ENCODE measurements at places on chromosomes 2 and 18.

- DNase-seq: no peak
Measured at GRCh38 chr2:9211496-9211895, 4.9 kb downstream of the ASAP2 start.

GRCh38 chr2:159942146-159942545 lies 120.3 kb downstream of the PLA2R1 start:
- DNase-seq: no peak

DNA sequence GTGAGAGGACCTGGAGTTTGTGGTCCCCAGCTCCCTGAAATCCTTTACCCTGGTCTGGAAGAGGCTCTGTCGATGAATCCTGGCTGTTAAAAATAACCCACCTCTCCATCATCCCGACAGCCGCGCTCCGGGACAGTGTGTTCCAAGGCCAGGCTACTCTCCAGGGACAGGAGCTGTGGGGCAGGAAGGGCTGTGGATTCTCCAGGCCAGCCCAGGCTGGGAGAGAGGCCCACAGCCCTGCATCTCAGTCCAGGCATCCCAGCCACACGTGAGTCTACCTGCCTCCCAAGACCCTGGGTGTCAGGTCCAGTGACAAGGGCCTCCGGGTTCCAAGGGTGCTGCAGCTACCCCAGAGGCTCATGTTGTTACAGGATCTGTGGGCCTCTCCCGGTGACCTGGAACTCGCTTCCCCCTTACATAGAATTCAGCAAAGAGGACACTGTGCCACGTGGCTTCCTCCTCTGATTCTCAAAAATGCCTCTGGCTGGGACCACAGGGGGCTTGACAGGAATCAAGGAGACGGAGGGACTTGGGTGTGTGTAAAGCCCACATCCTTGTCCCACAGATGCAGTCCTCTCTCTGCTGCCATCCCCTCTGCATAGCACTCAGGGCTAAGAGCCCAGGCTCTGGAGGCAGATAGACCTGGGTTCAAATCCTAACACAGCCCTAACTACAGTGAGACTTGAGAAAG lies 17.3 kb downstream of the ADRA2B start:
- no peak for DNase-seq

DNA sequence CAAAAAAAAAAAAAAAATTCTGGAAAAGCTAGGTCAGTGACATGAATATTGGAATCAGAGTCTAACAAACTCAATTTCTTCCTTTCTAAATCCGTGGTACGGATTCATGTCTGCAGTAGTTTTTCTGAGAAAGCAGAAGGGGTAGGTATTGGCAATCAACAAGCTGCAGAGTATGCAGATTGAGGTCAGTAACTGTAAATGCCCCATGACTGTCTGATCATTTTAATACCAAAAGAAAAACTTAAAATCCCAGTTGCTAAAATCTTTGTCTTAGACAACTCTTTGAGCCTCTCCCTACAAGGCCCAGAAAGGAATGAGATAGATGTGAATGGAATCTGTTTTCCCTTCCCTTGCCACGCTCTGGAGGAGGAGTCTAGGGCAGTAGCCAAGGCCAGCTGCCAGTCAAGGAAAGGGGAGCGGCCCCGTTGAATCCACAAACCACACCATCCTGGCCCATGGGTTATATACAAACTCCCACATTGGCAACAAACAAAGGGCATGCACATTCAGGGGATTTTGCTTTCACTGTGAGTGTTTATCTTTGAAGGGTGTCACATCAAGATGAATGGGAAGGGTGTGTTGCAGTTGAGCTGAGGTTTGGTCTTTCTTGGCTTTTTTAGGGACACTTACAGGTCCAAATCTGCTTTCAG lies 6.1 kb upstream of the CASP8 start:
- DNase-seq: no peak

DNA sequence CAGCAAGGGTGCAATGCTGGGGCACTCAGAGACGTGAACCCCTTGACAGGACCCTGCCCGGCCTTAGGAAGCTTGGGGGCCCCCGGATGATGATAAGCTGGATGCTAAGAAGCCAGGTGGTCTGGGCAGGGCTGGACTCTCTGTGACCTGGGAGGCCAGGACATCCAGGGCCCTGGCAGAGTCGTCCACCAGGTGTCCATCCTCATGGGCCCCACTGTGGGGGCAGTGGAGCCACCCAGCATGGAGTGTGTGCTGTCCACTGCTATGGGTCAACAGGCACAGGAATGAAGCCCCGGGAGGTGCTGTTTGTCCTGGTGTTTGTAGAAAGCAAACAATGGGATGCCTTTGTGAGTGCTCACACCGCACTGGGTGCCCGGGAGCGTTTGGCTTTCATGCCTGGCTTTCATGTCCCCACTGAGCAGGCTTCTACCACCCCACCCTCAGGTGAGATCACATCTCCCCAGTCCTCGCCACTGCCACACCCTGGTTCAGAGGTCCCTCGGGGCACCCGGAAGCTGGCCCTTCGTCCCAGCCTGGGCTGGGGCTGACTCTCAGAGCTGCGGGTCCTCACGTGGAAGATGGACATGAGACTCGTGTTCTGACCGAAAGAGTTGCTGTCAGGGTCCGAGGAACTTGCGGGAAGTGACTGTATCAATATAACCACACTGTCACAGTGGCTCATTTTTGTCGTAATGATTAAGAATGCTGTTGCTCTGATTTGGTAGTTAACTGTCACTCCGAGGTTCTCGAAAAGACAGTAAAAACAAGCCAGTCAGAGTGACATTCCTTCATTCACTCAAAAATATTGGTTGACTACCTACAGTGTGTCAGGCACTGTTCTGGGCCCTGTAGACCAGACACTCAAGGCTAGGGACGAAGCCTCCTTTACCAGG lies 53.3 kb downstream of the INHBB start:
- DNase-seq: no peak

- DNase-seq: no peak
Measured at GRCh38 chr2:45664635-45665261, 13.3 kb downstream of the PRKCE start.

- DNase-seq: no peak
Measured at GRCh38 chr2:240730501-240731177, 39.0 kb downstream of the AQP12A start.

DNA sequence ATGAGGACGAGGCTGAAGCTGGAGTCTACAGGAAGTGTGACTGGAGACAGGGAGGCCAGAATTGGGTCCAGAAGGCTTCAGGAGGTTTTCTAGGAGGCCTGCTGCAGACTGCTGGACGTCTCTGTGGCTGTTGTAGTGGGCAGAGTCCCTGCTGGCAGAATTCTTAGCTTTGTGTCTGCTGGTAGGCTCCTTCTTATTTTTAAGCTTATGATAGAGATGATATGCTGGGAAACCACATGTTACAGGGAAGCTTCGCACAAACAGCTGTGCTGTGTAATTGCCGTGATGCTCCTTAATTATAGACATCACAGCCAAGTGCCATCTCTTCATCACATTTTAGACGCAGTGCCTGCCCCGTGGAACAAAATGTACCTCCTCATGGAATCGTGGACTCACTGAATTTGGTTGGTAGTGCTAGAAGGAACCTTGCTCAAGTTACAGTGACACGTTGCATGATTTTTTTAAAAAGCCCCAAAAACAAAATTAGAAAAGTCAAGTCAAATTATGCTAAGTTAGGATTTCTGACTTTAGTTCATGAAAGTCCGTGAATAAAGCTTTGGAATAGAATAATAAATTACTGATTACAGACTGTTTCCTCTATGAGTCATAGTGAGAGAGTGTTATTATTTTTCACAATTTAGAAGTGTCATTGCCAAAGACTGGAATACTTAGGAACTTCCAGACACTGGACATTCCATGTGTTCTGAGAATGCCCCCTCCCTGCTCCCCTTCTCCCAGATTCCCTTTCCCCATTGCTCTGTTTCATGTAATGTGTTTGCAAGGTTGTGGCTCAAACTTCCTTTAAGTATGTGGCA lies 144.1 kb downstream of the FHOD3 start:
- no peak for DNase-seq

GRCh38 chr2:37323781-37324535 lies 675 bp downstream of the PRKD3 start:
- DNase-seq: peak; percentile 41

- no peak for DNase-seq
Measured at GRCh38 chr2:161135951-161136593, 24.2 kb upstream of the TANK start.

DNA sequence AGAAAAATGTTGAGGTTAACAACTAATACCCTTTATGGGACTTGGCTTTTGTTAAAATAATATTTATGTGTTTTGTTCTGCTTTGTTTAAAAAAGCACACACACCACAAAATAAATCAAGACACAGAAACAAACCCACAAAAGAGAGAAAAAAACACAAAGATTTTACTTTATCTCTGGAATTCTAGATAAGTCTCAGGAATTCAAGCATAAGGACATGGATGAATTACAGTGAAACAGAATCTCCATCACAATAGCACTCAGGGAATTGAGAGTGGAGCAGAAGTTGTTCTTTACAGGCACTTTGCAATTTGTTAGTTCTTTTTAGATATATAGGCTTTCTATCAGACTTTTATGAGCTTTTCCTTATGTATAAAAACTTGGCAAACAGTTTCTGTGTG lies 360.9 kb upstream of the ZC3H15 start:
- DNase-seq: no peak

GRCh38 chr18:13608791-13609532 lies 117.4 kb downstream of the FAM210A start:
- DNase-seq: peak; percentile 66

- DNase-seq: no peak
Measured at GRCh38 chr2:235030936-235031335, 79.1 kb downstream of the SH3BP4 start.

DNA sequence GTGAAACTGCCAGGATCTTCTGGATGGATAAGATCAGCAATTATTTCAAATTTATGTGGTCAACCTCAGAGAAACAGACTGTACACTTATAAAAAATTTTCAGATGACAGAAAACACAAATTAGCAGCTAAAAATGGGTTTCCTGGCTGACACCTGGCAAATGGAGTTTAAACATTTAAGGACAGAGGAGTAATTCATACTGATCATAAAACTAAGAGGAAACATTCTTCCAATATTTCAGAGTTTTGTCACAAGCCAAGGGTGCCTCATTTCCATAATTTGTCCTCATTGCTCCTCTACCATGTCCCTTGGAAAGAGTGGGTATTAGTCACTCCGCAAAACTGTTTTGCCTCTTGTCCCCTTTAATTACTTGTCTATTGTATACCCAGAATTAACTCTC lies 70.2 kb downstream of the TMEFF2 start:
- no peak for DNase-seq

DNA sequence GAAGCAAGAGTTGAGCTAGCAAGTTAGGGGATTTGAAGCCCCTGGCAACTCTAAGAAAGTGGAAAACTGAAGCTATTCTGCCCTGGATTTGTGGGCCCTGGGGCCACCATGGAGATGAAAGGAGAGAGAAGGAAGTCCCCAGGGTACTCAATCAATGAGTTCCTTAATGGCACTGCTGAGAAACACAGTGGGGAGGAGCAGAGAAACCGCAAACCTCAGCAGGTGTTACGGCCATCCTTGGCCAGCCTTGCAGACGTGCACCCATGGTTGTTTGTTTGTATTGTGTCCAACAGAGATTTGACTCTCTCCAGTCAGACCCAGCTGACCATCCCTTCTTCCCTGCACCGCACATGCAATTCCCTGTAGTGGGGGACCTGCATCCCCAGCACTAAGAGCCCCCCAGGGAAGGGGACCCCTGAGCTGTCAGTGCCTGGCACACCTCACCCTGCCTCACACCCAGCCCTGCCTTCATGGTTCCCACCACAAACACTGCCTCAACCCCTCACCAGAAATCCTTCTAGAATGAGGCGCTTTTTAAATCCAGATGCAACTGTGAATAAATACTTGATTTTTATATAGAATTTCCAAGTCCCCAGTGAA lies 255.3 kb downstream of the SH3BP4 start:
- DNase-seq: no peak

DNA sequence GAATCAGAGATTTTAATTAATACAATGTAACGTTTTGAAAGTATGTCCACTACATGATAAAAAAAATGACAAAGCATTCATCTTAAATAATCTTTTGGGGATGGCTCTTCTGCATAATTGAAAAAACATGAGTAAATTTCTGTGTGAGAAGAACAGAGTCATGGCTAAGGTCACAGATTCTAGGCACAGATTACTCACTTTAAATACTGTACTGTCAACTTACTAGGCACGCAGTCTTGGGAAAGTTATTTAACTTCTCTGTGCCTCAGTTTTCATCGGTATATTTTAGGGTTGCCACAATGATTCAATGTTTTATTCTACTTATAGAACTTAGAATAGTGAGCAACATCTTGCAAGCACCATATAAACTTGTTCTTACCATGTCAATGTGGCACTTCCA lies 49.2 kb downstream of the TMEFF2 start:
- no peak for DNase-seq

- no peak for DNase-seq
Measured at GRCh38 chr18:8468921-8469335, 140.3 kb upstream of the RAB12 start.

- no peak for DNase-seq
Measured at GRCh38 chr2:163593982-163594381, 141.8 kb downstream of the FIGN start.

GRCh38 chr2:237276716-237277490 lies 137.1 kb downstream of the COL6A3 start:
- DNase-seq: no peak

- DNase-seq: no peak
Measured at GRCh38 chr2:27708666-27709065, 45.0 kb downstream of the SLC4A1AP start.

DNA sequence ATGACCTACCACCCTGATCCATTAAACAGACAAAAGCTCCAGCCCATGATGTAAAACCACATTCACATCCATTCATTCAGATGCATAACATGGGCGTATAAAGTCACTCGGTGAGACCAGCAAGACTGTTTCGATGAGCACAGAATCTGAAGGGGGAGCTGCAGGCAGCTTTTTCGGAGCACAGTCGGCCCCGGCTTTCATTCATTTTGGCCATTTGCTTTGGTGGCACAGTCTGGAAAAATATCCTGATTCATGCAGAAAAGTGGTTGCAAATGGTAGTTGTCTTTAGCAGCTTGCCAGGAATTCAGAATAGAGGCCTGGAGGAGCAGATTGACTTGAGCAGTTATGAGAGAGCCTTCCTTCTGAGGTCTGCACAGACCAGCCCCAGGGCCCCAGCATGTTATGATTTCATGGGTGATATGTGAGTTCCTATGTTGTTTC lies 11.2 kb downstream of the ARID5A start:
- no peak for DNase-seq

GRCh38 chr2:42971947-42972736 lies 179.8 kb upstream of the HAAO start:
- DNase-seq: peak; percentile 10
